Esophagus squamous epithelium (tissue), 5 donors: ENCODE measurements at places on chromosomes 2 and 18. TPM values are rescaled to one million over a fixed set of nuclear protein-coding genes. Genes with fewer than 3 reads are reported as not detected.

The CNTNAP5 gene
- total RNA-seq: not detected

The MEP1B gene
- total RNA-seq: not detected

The NTSR2 gene
- total RNA-seq: not detected

The RFTN2 gene
- 7.4 TPM for total RNA-seq

The GCKR gene
- total RNA-seq: 1.9 TPM

The SLC38A11 gene
- total RNA-seq: 0.47 TPM

The GALNT14 gene
- total RNA-seq: 18.6 TPM

The DNPEP gene
- total RNA-seq: 36.7 TPM

The SPOPL gene
- 8.4 TPM for total RNA-seq

The LIMS4 gene
- not detected for total RNA-seq

The PLEKHH2 gene
- total RNA-seq: 2.3 TPM

The CTNNA2 gene
- not detected for total RNA-seq

The DUSP2 gene
- total RNA-seq: 4.1 TPM

The ARHGAP15 gene
- 1.7 TPM for total RNA-seq

The IL1B gene
- total RNA-seq: 16.5 TPM

The IL1F10 gene
- 0.53 TPM for total RNA-seq

The PCBP1 gene
- total RNA-seq: 205 TPM

The AQP12B gene
- not detected for total RNA-seq

The SH3RF3 gene
- total RNA-seq: 2.4 TPM

The AP1S3 gene
- total RNA-seq: 11.3 TPM

The HOXD8 gene
- 4.6 TPM for total RNA-seq

The COLEC11 gene
- total RNA-seq: not detected

The ERFE gene
- 0.19 TPM for total RNA-seq

The SCN3A gene
- total RNA-seq: 0.08 TPM

The TBR1 gene
- not detected for total RNA-seq

The SERPINB3 gene
- total RNA-seq: 349 TPM

The CD226 gene
- 0.72 TPM for total RNA-seq

The TUBB8B gene
- total RNA-seq: 0.40 TPM

The TCF23 gene
- total RNA-seq: not detected

The TLX2 gene
- total RNA-seq: not detected

The FZD7 gene
- total RNA-seq: 11.3 TPM

The OR6B2 gene
- total RNA-seq: not detected

The DOK6 gene
- total RNA-seq: not detected
